ENCODE measurements at places on chromosomes 4 and X.

DNA sequence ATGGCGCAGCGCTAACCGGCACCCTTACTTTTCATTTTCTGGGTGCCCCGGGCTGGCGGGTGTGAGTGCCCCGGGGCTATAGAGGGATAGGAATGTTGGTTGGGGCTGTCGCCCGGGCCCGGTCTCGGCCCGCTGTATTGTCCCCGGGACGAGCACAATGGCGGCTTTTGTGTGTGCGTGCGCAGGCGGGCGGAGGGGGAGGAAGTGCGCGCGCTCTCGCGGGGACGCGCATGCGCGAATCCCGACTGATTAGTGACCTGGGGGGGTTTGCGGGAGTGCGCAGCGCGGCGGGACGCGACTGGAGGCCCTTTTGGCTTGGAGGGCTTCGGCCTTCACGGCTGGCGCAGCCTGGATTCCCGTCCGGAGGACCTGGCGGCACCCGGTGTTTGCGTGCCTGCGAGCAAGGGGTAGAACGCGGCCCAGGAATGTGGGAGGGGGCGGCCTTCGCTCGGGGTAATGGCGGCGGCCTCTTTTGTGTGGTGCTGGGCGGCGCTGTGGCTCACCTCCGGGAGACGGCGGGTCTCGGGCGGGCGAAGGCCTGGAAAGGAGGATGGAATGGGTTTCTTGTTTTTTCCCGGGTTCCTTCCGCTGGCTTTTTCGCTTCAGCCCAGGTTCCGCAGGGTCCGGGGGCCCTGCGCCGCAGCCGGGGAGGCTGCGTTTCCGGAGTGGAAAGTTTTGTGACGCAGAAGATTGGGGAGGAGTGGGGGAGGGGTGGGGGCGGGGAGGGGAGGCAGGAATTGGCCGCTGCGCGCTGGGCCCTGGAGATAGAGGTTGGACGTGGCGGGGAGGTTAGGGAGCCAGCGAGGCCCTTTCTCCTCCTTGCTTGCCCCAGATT lies 618 bp downstream of the DDX3X start:
- peak; percentile 15 for DNase-seq

- no peak for DNase-seq
These were observed 18.6 kb downstream of the TLR7 start for GRCh38 chrX:12885508-12885907.

DNA sequence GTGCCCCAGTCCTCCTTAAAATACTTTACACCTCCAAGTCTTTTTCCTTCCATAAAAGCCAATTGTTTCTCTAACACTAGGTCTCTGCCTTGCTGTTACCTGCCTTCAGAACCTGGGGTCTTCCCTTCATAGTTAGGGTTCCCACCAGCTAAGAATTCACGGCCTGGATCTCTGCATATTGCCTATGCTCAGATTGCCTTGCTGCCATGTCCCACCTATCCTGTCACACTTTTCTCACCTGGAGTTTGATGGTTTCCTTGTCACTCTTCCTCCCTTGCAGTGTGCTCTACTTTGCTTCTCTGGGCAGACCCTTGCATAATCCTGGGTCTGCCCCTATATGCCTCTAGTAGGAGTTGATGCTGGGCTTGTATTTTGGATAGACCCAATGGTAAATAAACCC lies 36.6 kb upstream of the TMPRSS11E start:
- DNase-seq: no peak

DNA sequence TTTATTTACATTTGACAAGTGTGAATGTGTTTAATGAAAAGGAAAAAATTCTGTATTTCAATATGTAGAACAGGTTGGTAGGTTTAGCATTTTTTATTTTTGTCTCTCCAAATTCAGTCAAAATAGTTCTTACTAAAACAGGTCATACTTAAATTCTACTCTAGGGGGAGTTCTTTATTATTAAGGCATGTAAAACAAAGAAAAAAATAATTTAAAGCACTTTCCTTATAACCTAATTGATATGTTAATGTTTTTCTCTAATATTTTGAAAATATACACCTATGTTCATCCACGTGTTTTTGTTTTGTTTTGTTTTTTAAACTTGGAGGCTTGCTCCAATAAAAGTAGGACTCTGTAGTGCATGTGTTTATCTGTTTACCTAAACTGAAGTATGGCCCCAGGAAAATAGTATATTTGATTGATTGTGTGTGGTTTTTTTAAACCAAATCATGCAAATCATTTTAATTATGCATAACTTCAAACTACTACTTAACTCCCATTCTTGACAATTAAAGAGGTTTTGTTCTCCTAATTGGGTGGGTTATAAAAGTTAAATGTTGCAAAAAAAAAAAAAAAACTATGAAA lies 562.7 kb downstream of the RPA4 start:
- no peak for DNase-seq

GRCh38 chr4:823176-823760 lies 2.7 kb downstream of the CPLX1 start:
- no peak for DNase-seq

DNA sequence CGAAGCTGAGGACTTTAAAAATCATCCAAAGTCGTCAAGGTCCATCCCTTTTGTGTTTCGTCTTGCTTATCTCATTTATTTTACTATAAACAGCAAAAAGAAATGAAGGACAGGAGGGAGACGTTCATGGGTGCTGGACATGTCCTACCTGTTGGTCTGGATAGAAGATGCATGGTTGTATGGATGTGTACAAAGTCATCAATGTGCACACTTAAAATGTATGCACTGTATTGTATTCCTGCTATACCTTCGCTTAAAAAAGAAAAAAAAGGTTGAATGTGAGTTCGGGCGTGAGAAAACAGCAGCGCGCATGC lies 313 bp upstream of the BLOC1S4 start:
- no peak for DNase-seq

DNA sequence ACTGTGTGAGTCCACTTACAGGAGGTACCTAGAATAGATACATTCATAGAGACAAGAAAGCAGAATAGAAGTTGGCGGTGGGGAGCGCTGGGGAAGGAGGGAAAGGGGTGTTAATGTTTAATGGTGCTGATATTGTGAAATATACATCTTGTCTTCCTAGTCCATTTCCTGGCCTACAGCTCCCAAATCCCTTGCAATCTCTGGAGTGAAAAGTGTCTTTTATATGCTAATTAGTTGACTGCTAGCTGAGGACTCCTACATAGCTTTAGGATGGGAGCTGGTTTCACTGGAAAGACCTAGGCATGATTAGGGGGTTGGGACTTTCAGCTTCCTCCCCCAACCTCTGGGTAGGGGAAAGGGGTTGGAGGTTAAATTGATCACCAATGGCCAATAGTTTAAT lies 36.0 kb downstream of the FUNDC1 start:
- no peak for DNase-seq

- no peak for DNase-seq
These were observed 42.4 kb upstream of the GATB start for GRCh38 chr4:151803246-151803645.

DNA sequence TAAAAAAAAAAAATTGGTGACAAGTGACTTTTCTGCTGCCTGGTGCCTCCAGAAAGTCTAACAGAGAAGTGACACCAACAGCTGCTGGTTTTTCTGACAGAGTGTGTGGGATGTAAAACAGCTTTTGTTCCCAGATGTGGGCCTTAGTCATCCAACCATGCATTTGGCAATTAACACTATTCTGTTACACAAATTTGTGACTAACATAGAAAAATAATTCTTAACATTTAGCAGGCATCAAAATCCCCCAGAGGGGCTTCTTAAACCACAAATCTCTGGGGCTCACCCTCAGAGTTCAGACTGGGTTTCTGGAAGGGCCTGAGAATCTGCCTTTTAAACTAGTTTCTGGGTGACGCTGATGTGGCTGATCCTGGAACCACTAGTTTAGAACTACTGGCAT lies 100.5 kb upstream of the PCDH7 start:
- DNase-seq: no peak

GRCh38 chr4:98778206-98778605 lies 119.8 kb upstream of the TSPAN5 start:
- DNase-seq: no peak

- DNase-seq: no peak
These were observed 1403.1 kb upstream of the TENM3 start for GRCh38 chr4:180840142-180840541.

DNA sequence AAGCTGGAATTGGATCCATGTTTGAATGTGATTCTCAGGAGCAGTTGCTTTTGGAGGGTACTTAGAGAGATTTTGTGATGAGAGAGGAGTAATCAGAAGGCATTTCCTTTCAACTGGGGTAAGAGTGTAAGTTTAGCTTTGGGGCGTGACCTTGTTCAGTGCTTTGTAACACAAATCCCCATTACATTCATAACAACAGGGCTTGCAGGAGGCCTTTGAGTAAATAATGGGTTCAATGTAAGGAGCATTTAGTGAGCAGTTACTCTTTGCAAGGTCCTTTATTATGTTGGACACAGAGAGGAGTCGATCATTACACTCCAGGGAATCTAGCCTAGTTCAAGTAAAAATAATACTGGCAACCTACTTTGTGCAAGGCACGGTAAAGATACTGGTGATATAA lies 74.0 kb upstream of the AFF2 start:
- DNase-seq: no peak

Data from SW 1271 (cell line).